ENCODE measurements at places on chromosomes 1 and 21. TPM values are rescaled to one million over a fixed set of nuclear protein-coding genes. Genes with fewer than 3 reads are reported as not detected.

The PLD5 gene
- total RNA-seq, result not detected

The SNX7 gene
- total RNA-seq, result not detected

The MROH7 gene
- not detected for total RNA-seq

The FBXO2 gene
- total RNA-seq, result 3.8 TPM

The NBPF4 gene
- total RNA-seq, result not detected

The SAMD13 gene
- 1.2 TPM for total RNA-seq

The CLDN14 gene
- total RNA-seq, result not detected

The FMOD gene
- total RNA-seq, result not detected

The PMVK gene
- total RNA-seq, result 11.7 TPM

The ELF3 gene
- total RNA-seq, result 1.5 TPM

The CHI3L1 gene
- not detected for total RNA-seq

The SPRR2B gene
- total RNA-seq, result not detected

The KRTAP13-4 gene
- not detected for total RNA-seq

The EDN2 gene
- not detected for total RNA-seq

The BCAR3 gene
- 1.3 TPM for total RNA-seq

The RPE65 gene
- not detected for total RNA-seq

The CCDC30 gene
- total RNA-seq, result 5.4 TPM

DNA sequence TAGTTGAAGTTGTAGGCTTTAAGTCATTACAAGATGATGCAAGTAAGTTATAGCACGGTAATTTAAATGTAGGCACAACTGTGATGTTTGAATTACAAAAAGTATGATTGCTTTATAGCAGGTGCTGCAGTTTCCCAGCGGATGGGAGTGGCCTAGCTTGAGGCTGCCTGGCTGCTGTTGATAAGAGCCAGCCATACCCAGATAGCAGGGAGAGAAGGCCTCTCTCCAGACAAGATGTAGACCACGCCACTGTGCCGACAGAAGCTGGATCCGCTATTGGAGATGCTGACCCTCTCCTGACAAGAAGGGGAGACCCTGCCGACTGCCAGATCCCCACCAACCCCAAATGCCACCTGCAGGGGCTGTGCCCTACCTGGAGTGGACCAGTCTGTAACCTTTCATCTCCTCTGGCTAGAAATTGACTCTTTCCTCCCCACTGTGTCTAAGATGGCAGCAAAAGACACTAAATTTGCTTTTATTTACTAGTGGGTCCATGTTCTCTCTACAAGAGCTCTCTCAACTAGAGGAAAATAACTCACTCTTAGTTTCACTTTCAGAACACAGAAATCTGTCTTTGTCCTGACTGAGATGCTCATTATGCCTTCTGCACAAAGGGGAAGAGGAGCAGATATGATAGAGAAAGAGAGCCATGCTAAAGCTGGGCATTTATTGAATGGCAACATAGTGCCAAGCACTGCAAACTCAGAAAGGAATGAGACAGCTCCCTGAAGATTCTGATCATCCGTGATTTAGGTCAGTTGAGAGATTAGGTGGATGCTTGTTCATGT is 127.9 kb downstream of the URB2 start:
- no peak for DNase-seq

DNA sequence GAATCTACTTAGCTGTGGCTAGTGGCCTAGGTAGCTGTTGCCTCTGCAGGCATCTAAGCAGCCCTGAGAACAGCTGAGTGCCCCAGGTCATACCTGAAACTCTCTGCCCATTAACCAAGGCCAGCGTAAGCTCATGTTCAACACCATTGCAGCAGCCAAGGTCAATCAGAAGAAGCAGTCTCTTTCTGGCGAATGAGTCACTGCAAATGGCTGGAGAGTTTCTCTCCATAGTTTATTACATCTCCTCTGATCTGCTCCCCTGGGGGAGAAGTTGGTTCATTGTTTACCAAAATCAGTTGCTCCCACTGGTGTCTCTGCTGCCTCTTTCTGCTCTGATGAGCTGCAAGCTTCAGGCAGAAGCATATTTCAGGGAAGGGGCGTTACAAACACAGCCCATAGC is 6.9 kb upstream of the BCL9 start:
- no peak for DNase-seq

GRCh38 chr1:218305472-218306064 is 20.5 kb downstream of the RRP15 start:
- no peak for DNase-seq

- no peak for DNase-seq
Observed at GRCh38 chr1:237672748-237673147, 218.0 kb downstream of the ZP4 start.

DNA sequence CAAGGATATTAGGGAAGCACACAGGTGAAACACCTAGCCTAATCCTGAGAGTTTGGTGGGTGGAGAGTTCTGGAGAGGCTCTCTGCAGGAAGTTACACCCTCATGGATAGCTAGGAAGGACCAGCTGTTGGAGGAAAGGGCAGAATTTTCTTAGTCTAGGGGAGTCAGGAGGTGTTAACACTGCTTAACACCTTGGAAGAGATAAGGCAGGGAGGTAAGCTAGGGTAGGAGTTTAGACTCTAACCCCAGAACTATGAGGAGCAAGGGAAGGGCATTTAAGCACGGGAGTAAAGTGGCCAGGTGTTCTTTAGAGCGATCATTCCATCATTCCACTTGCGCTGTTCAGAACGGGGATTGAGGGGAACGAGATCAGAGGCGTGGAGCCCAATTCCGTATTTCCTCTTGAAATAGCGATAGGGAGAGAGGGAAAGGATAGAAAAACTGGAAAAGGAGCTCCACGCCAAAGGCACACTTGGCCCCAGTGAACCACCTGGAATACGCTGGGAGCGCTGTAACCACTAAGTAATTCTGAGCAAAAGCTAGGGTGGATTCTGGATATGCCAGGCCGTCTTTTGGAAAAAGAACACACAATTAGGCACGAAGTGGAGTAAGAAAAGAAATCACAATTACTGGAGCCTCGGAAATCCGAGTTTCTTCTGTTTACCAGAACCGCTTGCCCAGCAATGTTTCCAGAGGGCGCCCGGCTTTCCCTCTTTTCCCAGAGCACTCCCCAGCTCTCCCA is 1.5 kb upstream of the GPR137B start:
- DNase-seq, result no peak

GRCh38 chr1:4265836-4266235 is 365.8 kb upstream of the C1orf174 start:
- DNase-seq, result no peak

DNA sequence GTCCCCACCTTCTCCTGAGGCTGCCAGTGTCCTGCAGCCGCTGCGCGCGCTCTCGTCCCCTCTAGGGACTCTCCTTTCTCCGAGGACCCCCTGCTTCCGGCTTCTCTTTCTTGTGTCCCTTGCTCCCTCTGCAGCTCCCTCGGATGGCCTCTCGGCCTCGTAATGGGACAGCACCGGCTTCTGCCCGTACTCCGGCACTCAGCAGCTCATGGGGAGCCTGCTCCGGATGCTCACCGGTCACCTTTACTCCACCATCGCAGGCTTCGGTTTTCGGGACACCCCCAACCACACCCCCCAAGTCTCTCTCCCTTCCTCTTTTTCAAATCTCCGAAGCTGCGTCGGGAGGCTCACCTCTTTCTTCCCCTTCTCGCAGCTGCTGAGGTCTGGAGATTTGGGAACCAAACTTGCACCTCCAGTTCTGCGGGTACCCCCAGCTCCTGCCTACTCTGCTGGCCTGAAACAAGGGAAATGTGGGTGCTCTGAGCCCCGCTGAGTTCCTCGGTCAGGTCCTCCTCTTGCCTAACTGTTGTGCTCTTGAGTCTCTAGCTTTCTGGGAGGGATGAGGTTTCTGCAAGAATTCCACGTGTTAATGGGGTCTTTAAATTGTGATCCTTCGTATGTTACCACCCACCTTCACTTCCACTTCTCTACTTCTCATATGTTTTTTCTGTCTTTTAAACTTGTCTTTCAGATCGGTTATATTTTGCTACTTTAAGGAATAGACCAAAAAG is 930 bp downstream of the CDC14A start:
- peak; percentile 25 for DNase-seq

- DNase-seq, result no peak
Observed at GRCh38 chr1:17711941-17712340, 43.2 kb upstream of the ACTL8 start.

GRCh38 chr1:21706151-21706835 is 37.1 kb upstream of the RAP1GAP start:
- DNase-seq, result no peak

DNA sequence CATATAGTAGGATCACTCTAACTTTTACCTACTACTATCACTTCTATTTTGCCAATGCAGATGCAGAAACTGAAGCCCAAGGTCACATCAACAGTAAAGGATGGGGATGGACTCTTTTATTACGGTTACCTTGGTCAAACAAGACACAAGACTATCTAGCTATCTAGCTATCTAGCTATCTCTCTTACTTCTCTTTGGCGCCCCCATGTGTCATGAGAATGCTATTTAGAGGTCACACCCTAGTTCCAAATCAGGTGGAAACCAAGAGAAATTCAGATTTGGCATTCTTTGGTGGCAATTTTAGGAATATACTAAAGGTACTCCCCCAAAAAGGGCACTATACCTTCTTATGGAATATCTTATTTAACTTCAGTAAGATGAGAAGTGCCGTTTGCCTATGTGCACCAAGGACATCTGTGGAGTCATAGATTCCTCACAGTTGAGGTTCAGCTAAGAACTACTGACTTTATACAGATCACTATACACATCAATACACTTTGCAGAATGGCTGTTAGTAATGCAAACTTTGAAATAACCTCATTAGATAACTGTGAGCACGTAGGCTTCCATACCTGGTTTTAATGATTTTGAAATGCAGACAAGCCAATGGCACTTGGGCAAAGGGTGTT is 6.7 kb downstream of the ZNF648 start:
- DNase-seq, result peak; percentile 28

- no peak for DNase-seq
Observed at GRCh38 chr21:42781971-42782722, 97.2 kb downstream of the WDR4 start.

- no peak for DNase-seq
Observed at GRCh38 chr21:44420416-44421205, 34.7 kb upstream of the LRRC3 start.

DNA sequence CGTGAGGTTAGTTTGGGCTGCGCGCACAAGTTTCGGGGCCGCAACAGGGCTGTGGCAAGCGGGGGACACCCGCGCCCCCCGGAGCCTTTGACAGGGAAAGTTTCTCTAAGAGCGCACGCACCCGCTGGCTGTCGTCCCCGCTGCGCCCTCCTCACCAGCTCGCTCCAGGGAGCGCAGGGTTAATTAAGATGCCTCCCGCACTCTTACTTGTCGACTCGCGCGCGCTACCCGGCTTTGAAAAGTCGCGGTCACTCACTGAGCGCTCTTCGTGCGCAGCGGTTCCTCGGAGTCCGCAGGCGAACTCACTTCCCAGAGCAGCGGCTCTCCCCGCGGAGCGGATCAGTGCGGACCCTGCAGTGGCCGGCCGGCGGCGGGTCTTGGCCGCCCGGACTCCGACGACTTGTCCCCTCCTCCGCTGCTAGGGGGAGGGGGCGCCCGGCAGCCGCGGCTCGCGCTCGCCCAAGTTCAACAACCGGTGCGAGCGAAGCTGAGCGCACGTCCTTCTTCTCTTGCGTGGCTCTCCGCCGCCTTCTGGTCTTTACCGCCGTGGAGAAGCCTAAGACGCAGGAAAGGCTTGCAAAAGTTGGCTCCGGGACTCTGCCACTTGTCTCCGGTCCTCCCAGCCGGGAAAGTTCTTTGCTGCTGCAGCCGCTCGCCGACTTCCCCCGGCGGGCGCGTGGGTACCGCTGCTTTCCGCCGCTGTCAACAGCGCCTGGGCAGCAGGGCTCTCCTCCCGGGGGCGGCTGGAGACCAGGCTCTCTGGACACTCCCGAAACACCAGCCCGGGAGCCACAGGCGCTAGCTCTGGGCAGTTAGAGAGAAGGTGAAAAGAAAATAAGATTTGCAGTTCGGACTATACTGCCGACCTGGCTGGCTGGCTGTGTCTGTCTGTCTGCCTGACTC is 506 bp downstream of the JUN start:
- DNase-seq, result peak; percentile 62

- no peak for DNase-seq
Observed at GRCh38 chr1:196896355-196896754, 8.5 kb downstream of the CFHR4 start.

DNA sequence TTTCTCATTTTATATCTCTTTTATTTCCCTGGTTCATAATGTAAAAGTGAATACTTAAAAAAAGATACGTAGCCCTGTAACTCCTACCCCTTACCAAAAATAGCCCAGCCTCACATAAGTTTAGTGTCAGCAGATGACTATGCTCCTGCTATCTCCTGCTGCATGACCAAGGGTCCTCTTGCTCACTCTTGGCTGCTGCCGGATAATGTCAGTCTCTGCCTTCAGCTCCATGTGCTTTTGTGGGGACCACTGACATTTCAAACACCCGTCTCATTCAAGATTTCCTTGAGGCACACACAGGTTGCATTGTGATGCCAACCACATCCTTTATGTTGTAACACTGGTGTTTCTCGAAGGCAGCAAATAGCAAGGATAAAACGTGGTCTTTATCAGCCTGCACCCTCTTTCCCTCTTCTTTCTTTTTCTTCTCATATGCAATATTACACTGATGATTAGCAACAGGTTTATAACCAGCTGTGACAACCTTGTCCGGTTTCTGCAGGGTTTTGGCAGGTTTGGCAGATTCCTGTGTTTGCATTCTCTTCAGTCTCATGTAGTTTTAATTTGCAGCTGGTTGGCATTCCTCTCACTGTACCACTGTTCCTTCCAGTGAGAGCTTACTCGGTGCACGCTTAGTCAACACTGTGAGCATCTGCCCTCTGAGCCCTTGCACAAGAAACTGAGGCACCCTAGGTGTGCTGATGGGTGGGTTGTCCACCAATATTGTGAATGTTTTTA is 62.2 kb downstream of the ZNF684 start:
- DNase-seq, result no peak

DNA sequence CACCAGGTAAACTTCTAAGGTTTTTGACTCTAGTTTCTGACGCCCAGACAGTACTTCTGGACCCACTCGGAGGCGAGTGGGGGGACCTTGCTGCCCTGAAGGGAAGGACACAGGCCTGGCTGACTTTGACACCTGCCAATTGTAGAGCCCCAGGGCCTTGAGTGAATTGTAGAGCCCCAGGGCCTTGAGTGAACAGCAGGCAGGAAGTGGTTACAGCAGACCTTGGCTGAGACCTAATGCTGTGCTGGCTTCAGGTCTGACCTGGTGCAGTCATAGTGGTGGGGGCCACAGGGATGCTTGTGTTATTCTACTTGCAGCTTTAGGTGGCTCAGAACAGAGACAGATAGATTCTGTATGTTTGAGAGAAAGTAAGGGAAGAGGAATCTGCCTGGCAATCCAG is 344.3 kb downstream of the DUSP10 start:
- no peak for DNase-seq

- no peak for DNase-seq
Observed at GRCh38 chr21:46221664-46222435, 6.7 kb downstream of the LSS start.
